ENCODE measurements at places on chromosomes 5 and 9.

- H3K36me3 ChIP-seq = peaks cover 3% of the 10 kb centered on the region
- H3K4me3 ChIP-seq = no peak overlapping the region
- no peak for DNase-seq
- H3K27ac ChIP-seq = peak overlapping the region; percentile 95
Observed at GRCh38 chr5:112183103-112183711, 235.9 kb downstream of the EPB41L4A start.

DNA sequence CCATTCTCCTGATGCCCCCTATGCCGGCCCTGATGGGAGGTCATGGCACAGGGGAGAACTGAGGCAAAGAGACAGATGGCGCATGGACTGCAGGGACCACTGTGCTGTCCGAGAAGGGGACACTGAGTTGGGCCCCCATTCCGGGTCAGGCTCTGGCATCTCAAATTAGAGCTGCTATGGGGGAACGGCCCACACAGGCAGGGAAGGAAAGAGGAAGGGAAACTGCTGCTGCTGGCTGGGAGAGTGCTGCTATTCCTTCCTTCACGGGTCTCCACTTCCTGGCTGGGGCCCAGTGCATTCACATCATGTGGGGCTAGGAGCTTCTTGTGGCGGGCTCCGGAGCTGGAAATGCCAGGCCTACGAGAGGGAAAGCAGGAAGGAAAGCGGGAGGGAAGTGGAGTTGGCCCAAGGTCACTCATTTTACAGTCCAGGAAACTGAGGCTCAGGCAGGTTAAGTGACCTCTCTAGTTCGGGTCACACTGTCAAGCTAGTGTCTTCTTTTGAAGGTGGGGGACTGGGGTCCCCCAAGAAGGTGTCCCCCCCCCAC is 1.3 kb upstream of the CARD19 start:
- no peaks in the 10 kb centered on the region for H3K36me3 ChIP-seq
- peaks cover 2% of the 10 kb centered on the region for H3K27me3 ChIP-seq
- no peak for DNase-seq
- peak overlapping the region; percentile 81 for H3K27ac ChIP-seq
- H3K4me3 ChIP-seq = peak overlapping the region; percentile 83

- peaks cover 5% of the 10 kb centered on the region for H3K4me1 ChIP-seq
- H3K36me3 ChIP-seq = no peaks in the 10 kb centered on the region
- DNase-seq = no peak
- H3K27ac ChIP-seq = no peak overlapping the region
Observed at GRCh38 chr5:10073441-10074104, 176.1 kb downstream of the ATPSCKMT start.

GRCh38 chr9:104961238-104961637 is 33.3 kb upstream of the ABCA1 start:
- no peaks in the 10 kb centered on the region for H3K36me3 ChIP-seq
- DNase-seq = no peak
- no peaks in the 10 kb centered on the region for H3K27me3 ChIP-seq
- peaks cover 29% of the 10 kb centered on the region for H3K4me1 ChIP-seq
- H3K4me3 ChIP-seq = peak overlapping the region; percentile 70
- H3K27ac ChIP-seq = peak overlapping the region; percentile 94

DNA sequence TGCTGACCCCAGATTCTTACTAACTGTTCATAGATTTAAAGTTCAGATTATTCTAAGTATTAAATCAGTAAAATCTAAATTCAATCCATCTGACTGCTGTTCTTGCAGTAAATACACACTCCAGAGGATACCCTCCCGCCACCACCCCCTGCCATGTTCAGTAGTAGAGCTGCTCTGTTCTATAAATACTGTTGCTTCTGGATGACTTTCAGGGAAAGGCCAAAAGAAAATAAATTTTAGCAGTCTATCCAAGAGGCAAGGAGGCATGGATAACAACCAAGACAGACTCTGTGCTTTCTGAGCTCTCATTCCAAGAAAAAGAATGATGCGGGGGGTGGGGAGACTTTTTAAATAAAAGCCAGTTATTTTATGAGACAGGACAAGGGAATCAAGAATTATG is 115.1 kb downstream of the ADAMTS6 start:
- peaks cover 13% of the 10 kb centered on the region for H3K4me1 ChIP-seq
- H3K4me3 ChIP-seq = no peak overlapping the region
- H3K27ac ChIP-seq = no peak overlapping the region
- H3K36me3 ChIP-seq = no peaks in the 10 kb centered on the region

- H3K36me3 ChIP-seq = no peaks in the 10 kb centered on the region
- H3K4me3 ChIP-seq = no peak overlapping the region
- H3K27ac ChIP-seq = peak overlapping the region; percentile 69
- no peaks in the 10 kb centered on the region for H3K27me3 ChIP-seq
Observed at GRCh38 chr9:97527626-97528528, 26.4 kb downstream of the TMOD1 start.

- no peak for DNase-seq
- H3K27me3 ChIP-seq = no peaks in the 10 kb centered on the region
- H3K36me3 ChIP-seq = no peaks in the 10 kb centered on the region
Observed at GRCh38 chr9:13554626-13555025, 275.1 kb upstream of the MPDZ start.

- H3K27ac ChIP-seq = no peak overlapping the region
- peaks cover 9% of the 10 kb centered on the region for H3K27me3 ChIP-seq
- H3K36me3 ChIP-seq = no peaks in the 10 kb centered on the region
- DNase-seq = no peak
- no peak overlapping the region for H3K4me3 ChIP-seq
- H3K4me1 ChIP-seq = no peaks in the 10 kb centered on the region
Observed at GRCh38 chr9:6355728-6356127, 27.6 kb downstream of the TPD52L3 start.

DNA sequence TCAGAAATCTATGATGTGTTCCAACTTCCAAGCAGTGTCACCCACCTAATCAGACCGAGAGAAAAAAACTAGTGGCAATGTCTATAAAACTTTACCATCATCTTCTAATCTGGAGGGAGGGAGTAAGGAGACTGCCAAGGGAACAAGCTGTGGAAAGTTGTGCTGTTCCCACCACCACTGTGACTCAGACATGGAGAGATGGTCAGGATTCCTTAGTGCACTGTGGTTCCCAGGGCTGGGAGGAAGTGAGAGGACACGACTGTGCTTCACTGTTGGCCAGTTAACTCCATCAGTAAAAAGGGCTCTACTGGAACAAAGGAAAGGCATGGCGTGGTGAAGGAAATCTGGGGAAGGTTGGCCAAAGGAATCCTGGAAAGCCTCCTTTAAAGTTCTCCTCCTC is 18.8 kb downstream of the TICAM2 start:
- DNase-seq = no peak
- no peaks in the 10 kb centered on the region for H3K4me1 ChIP-seq
- no peak overlapping the region for H3K4me3 ChIP-seq

DNA sequence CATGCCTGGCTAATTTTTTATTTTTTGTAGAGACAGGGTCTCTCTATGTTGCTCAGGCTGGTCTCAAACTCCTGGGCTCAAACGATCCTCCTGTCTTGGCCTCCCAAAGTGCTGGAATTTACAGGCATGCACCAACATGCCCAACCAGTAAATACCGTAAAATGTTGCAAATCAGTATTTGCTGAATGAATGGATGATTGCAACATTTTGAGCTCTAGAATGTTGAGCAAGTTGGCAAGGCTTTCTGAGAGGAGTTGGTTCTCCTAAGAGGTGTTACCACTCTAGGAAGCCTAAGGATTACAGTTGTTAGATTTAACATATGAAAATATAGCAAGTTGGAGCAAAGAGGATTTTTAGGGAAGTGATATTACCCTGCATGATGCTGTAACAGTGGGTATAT is 15.6 kb upstream of the DMXL1 start:
- no peaks in the 10 kb centered on the region for H3K27me3 ChIP-seq
- DNase-seq = no peak
- no peak overlapping the region for H3K27ac ChIP-seq

- H3K4me3 ChIP-seq = no peak overlapping the region
- H3K27me3 ChIP-seq = no peaks in the 10 kb centered on the region
- H3K36me3 ChIP-seq = no peaks in the 10 kb centered on the region
Observed at GRCh38 chr5:145854651-145855258, 18.1 kb downstream of the GRXCR2 start.

- DNase-seq = no peak
- H3K4me3 ChIP-seq = no peak overlapping the region
- no peaks in the 10 kb centered on the region for H3K36me3 ChIP-seq
- peaks cover 5% of the 10 kb centered on the region for H3K4me1 ChIP-seq
- no peaks in the 10 kb centered on the region for H3K27me3 ChIP-seq
Observed at GRCh38 chr9:88218726-88219125, 80.5 kb upstream of the SPATA31C2 start.

GRCh38 chr5:142803428-142804125 is 33.4 kb downstream of the ARHGAP26 start:
- H3K27me3 ChIP-seq = no peaks in the 10 kb centered on the region
- H3K36me3 ChIP-seq = no peaks in the 10 kb centered on the region
- H3K4me3 ChIP-seq = no peak overlapping the region
- DNase-seq = no peak
- no peak overlapping the region for H3K27ac ChIP-seq

DNA sequence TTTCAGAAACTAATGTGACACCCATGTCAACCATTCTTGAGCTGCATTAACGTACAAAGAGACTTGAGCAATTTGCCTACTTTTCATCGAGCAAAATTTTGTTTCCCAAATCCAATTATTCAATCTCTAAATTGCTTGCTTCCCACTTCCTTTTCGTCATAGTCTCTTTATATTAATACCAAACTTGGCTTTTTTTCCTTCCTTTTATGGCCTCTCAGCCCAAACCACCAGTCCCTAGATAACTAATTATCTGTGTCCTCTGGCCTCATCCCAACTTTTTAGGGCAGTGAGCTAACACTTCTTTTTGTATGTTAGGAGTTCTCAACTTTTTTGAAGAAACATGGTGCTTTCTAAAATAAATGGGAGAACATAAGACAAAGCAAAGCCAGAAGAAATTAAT is 155.5 kb upstream of the S1PR3 start:
- no peaks in the 10 kb centered on the region for H3K36me3 ChIP-seq
- no peak overlapping the region for H3K4me3 ChIP-seq
- no peaks in the 10 kb centered on the region for H3K27me3 ChIP-seq
- no peak for DNase-seq

- H3K4me1 ChIP-seq = peaks cover 9% of the 10 kb centered on the region
- H3K27me3 ChIP-seq = no peaks in the 10 kb centered on the region
- no peaks in the 10 kb centered on the region for H3K36me3 ChIP-seq
- no peak overlapping the region for H3K27ac ChIP-seq
Observed at GRCh38 chr9:134605351-134605965, 36.1 kb upstream of the COL5A1 start.

DNA sequence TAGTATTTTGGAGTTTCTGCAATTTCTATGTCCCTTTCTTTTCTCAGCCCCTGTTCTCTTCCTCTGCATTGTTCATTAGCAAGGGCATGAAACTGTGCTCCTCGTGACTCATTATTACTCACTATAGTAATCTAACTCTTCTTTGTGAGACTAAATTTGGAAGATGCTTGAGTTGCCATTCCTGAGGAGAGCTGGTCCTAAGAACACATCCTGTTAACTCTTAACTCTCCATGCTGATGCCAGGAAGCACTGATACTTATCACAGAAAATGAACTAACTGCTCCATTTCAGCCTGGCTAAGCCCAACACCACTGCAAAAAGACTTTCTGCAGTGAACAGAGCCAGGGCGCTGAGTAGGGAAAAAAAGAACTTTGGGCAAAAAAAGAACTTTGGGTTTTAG is 10.6 kb upstream of the CSNK1A1 start:
- no peaks in the 10 kb centered on the region for H3K27me3 ChIP-seq
- peak overlapping the region; percentile 92 for H3K27ac ChIP-seq
- H3K36me3 ChIP-seq = no peaks in the 10 kb centered on the region
- H3K4me1 ChIP-seq = peaks cover 25% of the 10 kb centered on the region

GRCh38 chr5:163338-163620 is 28.0 kb upstream of the LRRC14B start:
- peaks cover 12% of the 10 kb centered on the region for H3K36me3 ChIP-seq
- no peaks in the 10 kb centered on the region for H3K27me3 ChIP-seq
- no peaks in the 10 kb centered on the region for H3K4me1 ChIP-seq
- DNase-seq = no peak

DNA sequence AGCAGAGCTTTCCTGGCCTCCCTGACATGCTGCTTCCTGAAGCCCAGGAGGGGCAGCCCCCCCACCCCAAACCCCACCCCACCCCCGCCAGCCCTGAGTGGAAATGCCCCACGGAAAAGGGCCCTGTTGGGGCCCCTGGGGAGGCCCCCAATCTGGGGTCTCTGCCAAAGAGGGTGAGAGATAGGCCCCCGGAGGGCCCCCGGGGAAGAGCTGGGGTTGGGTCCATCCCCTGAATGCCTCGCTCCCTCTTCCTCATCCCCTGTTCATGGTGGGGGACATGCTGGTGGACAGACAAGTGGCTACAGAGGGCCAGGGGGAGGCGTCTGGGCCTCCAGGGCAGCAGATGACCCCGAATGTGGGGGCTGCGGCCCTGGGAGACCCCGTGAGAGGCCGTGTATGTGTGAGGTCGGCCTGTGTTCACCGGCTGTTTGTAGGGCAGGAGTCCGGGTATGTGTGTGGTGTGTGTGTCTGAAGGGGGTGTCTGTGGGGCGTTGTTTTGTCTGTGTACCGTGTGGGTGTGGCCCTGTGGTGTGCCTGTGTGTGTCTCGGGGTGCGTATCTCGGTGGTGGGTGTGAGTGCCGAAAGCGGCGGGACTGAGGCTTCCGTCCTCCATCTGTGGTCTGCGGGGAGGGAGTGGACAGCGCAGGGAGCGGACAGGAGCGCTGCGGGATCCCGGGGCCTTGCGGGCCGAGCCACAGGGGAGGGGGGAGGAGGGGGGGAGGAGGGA is 11.3 kb downstream of the C9orf50 start:
- DNase-seq = no peak
- H3K4me3 ChIP-seq = peak overlapping the region; percentile 90
- peak overlapping the region; percentile 43 for H3K27ac ChIP-seq
- H3K27me3 ChIP-seq = peaks cover 3% of the 10 kb centered on the region
- H3K36me3 ChIP-seq = no peaks in the 10 kb centered on the region

- H3K36me3 ChIP-seq = peaks cover 27% of the 10 kb centered on the region
- H3K27ac ChIP-seq = no peak overlapping the region
- no peak overlapping the region for H3K4me3 ChIP-seq
Observed at GRCh38 chr5:14364576-14365472, 216.8 kb upstream of the OTULINL start.

GRCh38 chr9:7145361-7146069 is 387.7 kb downstream of the KDM4C start:
- H3K4me3 ChIP-seq = no peak overlapping the region
- no peaks in the 10 kb centered on the region for H3K4me1 ChIP-seq
- DNase-seq = no peak
- no peaks in the 10 kb centered on the region for H3K27me3 ChIP-seq
- peak overlapping the region; percentile 81 for H3K27ac ChIP-seq

- H3K4me3 ChIP-seq = no peak overlapping the region
- peaks cover 26% of the 10 kb centered on the region for H3K4me1 ChIP-seq
- H3K27me3 ChIP-seq = no peaks in the 10 kb centered on the region
- no peaks in the 10 kb centered on the region for H3K36me3 ChIP-seq
- DNase-seq = no peak
Observed at GRCh38 chr5:142746532-142747433, 23.4 kb upstream of the ARHGAP26 start.

Data from neural crest cell (in vitro differentiated cells).